HEK293T (cell line): ENCODE measurements at places on chromosomes 4 and X.

DNA sequence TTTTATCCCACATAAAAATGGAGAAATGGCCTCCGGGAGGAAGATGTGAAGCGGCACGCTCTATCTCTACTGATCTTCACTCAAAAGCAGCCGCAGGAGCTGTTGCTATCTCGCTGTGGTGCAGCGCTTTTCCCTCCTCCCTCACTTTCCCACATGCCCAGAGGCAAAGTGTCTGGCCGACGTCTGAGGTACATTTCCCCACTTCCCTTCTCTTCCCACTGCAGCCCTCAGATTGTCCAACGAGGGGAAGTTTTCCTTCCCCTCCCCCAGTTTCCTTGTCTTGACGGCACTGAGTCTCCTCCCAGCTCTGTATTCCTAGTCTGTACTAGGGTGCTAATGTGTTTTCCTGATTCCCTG is 660 bp upstream of the COL25A1 start:
- DNase-seq, result peak; percentile 54

- DNase-seq, result no peak
Measured at GRCh38 chrX:10564484-10564883, 55.9 kb downstream of the MID1 start.

DNA sequence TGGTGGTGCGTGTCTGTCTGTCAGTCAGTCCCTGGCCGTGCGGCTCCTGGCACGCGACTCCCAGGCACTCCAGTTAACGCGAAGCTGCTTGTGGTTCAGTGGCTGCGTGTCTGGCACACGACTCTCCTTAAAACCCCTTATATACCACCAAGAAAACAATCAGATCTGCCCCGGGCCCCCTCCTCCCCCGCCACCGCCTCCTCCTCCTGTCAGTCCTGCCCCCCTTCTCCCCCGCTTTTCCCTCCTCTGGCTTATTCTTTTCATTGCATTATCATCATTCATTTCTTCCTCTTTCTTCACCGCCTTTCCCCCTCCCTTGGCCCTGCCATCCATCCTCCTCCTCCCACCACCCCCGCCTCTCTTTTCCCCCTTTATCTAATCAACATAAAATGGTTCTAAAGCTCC is at the start of gene NEUROG2:
Gene NEUROG2 (minus strand): TSS at position 115 of the 405 bp plus-strand sequence. CDS start 705 bp downstream, outside the sequence.
- peak; percentile 52 for DNase-seq

- no peak for DNase-seq
Measured at GRCh38 chr4:173477016-173477415, 53.0 kb downstream of the HAND2 start.

DNA sequence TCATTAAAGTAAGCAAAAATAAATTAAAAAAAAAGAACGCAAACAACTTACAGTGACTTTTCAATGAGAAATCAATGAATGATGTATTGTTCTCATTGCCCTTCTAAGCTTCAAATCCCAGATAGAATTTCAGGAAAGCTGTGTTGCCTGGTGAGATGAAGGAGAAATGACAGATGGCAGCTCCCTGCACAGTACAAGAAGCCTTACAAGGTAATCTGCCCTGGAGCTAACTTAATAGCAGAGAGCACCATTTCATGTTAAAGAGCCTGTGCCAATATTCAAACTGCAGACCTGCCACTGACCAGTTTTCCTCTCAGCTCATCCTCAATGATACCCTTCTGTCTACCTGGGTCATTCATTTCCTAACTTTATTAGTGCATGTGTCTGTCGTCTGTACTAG is 54.0 kb downstream of the GC start:
- DNase-seq, result no peak

DNA sequence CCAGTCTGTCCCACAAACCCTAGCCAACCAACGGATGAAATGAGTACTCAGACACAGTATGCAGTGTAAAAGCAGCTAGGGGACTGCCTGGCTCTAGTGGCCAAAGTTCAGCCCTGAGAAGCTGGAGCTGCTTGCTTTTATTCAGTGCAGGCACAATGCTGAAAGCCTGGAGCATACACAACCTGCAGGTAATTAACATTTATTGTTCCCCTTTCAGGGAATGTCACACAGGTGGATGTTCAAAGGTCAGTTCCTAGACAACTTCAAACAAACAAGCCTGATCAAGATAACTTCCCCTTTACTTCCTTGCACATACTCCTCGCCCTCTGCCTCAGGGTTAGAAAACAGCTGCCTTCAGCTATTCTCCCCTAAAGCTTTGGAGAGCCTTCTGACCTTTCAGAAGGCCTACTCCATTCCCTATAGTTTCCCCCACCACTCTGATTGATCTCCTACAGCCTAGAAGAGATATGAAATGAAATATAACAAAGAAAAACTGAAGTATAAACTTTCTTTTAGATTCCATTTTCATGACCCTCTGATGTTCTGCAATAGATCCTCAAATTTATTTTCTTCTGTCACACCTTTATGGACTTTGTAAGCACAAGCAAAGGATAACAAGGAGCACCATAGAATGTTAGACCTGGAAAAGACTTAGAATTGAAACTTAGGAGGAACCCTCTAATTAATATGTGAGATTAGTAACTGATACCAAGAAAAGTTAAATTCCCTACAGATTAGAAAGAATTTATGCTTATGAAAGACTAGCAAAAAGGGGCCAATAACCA is 6.8 kb upstream of the DCAF8L1 start:
- DNase-seq, result no peak

DNA sequence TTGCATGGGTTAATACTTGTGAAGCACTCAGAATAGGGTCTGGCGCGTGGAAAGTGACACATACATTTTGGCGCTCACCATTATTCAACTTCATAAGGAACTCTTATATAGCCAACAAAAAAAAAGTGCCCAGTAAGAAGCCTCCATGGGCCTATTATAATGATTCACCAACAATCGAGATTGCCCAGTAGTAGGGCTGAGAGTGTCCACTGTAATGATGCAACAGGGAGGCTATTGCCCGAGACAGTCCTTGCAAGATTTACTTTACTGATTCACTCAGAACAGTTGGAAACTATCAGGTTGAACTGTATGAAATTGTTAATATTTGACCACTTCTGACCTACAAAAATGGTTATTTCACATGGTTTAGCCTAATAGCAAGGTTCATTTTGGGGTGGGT is 86.0 kb downstream of the PJA1 start:
- no peak for DNase-seq

DNA sequence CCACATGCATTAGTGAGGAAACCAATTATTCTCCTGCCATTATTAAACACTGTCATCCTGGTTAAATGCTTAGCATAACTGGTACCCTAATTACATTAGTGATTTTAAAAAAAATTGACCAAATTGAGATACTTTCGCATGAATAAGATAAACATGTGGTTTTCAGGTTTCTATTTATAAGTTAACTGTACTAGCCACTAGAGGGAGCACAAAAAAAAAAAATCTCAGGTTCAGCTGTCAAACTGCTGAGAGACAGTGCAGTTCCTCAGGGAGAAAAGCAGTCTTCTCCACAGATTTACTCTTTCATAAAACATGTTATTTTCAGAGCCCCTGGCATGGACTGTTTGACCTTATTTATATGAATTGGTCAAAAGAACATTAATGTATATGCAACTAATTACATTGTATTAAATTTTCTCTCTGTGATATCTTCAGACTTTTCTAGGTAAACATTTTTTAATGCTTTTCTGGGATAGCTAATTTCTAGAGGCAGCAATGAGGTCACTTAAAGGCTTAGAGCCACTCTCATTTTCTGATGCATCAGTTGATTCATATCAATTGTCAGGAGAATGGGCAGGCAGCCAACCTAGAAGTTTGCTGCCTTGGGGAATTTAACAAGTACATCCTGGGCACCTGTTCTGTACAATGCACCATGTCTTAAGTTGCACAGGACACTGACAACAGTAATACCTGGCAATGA is 167.5 kb downstream of the CDS1 start:
- DNase-seq, result peak; percentile 56

GRCh38 chrX:352181-352580 is 33.6 kb upstream of the GTPBP6 start:
- no peak for DNase-seq

DNA sequence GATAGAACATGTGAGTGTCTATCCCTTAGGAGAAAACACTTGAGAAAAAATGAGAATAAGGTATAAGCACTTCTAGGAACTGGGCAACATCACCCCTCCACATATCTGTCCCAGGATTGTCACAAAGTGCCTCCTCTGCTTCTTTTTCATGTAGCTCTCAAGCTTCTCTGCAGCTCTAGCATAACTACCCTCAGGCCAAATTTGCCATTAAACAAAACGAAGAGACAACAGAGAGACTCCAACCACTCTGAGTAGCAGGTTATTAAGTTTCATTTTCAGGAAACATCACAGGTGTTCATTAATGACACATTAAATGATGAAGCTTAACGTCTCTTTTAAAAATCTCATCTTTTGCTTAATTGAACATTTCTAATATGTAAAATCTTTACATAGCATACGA is 580.0 kb downstream of the GALNTL6 start:
- DNase-seq, result no peak

- no peak for DNase-seq
Measured at GRCh38 chr4:46274717-46275116, 115.2 kb downstream of the GABRA2 start.

GRCh38 chr4:121656269-121656641 is 40.5 kb downstream of the ANXA5 start:
- DNase-seq, result peak; percentile 52

- DNase-seq, result peak; percentile 47
Measured at GRCh38 chr4:105894660-105895582, at the start of gene NPNT. TSS of gene NPNT (plus strand) at chr4:105895471. CDS start at chr4:105895653, 182 bp downstream.

DNA sequence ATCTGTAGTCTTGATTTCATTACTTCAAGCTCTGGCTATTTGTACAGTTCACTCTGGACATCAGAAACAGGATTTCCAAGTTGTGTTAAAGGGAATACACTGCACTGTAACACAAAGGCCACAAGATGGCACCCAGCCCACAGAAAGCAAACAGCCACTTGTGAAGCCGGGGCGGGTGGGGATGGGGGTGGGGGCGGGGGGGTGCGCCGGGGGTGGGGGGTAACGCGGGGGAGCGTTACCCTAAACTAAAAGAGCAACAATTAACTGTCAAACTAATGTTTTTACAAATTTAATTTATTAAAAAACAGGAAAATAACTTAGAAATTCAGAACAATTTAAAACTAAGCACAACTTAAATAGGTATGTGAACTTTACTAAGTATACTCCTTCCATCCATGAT is 27.3 kb downstream of the PRDX4 start:
- DNase-seq, result peak; percentile 68

DNA sequence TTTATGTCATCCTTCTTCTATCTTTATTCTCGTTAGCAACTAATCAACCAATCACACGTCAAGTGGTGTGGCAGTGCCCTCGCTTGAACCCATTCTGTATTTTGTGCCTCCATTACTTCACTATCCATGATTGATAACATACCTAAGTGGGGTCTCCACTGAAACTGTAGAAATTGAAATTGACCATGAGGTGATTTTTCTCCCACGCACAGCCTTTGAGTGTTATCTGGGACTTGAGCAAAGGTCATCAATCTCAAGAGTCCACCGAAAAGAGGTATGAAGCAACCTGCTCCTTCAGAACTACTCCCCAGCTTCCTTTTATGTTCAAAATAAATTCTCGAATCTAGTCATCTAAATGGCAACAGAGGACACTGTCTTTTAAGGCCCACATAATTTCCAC is 111.1 kb downstream of the SCD5 start:
- DNase-seq, result no peak

GRCh38 chrX:120485638-120486520 is 16.8 kb upstream of the LAMP2 start:
- peak; percentile 80 for DNase-seq

DNA sequence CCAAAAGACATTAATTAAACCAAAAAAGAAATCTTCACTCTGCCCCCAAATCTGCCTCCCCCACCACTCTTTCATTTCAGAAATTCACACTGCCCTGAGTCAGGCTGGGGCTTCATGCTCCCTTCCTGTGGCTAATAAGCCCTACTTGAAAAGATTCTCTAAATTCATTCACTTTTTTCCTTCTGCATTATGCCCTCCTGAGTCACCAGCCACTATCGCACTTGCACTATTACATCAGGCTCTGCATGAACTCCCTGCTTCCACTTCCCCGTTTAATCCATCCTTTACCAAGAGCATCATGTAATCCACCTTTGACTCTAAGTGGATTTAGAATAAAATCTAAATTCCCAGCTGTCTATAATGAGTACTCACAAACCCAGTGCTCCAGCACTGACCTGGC is 295.4 kb upstream of the KLF3 start:
- no peak for DNase-seq

DNA sequence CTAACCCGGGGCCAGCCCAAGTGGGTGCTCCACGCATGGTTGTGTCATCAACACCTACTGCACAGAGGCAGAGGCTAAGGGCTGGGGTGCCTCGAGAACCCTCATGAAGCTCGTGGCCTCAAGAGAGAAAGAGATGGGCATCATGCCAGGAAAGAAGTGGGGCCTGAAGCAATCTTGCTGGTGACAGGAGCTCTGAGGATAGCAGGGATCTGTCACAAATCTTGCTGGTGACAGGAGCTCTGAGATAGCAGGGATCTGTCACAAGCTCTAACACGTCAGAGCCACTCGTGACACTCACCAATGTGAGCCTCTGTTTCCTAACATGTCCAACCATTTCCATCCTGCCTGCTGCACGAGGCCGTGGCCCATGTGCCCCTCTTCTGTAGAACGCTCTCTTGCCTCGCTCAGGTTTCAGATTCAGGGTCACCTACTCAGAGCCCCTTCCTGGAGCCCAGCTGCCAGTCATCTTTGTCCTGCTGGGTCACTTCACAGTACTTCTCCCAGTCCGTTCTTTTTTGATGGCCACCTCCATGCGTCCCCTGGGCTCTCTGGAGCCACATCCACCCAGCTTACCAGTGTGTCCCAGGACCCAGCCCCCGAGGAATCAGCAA is 21.1 kb downstream of the PNMA6E start:
- DNase-seq, result no peak

GRCh38 chr4:112069110-112069509 is 76.1 kb upstream of the FAM241A start:
- DNase-seq, result no peak

GRCh38 chr4:115781528-115782146 is 668.2 kb upstream of the NDST4 start:
- no peak for DNase-seq

DNA sequence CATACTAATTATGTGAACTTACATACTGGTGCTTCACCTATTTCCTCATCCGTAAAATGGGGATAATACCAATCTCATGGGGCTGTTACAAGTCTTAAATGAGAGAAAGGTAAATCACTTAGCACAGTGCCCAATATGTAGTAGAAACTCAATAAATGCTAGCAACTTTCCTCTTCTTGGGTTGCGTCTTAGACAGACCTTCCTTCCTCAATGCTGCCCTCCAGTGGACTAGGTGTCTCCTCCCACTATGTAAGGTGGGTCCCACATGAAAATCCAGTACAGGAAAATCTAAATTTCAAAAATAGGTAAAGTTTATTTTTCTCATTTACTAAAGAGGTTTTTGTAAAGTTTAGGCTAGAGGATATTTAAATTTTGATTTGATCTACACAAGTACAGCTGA is 20.6 kb downstream of the ZDHHC9 start:
- DNase-seq, result peak; percentile 63
